ENCODE measurements at places on chromosomes 3 and 15.

- no peak for DNase-seq
Observed at GRCh38 chr3:43726521-43726920, 35.8 kb downstream of the ABHD5 start.

GRCh38 chr3:185253645-185254410, at the start of gene EHHADH:
Gene EHHADH (minus strand): TSS chr3:185254049. CDS start chr3:185254022, 27 bp downstream.
- DNase-seq = peak; percentile 68

GRCh38 chr15:44300572-44300971, 12.1 kb downstream of the GOLM2 start:
- no peak for DNase-seq

DNA sequence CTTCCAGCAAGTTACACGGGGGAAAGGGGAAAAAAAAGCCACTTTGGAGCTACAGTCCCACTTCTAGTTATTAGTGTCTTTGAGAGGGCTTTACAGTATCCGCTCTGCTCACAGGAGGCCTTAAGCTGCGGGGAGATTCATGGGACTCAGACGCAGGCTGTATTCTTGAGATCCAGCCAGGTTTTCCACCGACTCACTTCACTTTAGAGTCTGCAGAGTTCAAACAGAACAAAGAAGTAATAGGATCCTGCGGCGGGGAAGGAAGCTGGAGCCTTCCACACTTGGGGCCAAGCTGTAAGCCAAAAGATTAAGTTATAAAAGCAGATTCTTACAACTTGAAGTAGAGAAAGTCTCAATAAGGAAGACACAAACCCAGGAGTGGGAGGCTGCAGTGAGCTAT, 60.2 kb upstream of the FAM174B start:
- no peak for DNase-seq

- DNase-seq = no peak
Observed at GRCh38 chr15:69751566-69751965, 298.9 kb downstream of the RPLP1 start.

DNA sequence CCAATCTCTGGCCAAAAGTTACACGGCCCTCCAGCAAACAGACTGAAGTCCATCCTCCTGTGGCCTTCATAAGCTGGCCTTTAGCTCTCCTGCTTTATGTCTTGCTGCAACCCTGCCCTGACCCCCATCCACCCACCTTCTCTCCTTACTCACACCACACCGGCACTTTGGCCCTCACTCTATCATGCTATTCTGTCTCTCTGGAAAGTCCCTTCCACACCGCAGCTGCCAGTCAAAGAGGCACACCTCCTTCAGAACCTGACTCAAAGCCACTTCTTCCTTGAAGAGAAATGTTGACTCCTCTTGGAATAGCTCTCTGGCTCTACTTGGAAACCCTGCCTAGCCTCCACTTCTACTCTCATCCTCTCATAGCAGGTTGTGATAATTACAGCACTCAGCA, 4.5 kb downstream of the GPR156 start:
- no peak for DNase-seq

GRCh38 chr15:56356616-56357015, 8.6 kb upstream of the TEX9 start:
- DNase-seq = no peak

- no peak for DNase-seq
Observed at GRCh38 chr3:174317005-174317404, 542.1 kb upstream of the NAALADL2 start.

GRCh38 chr15:59154243-59154642, 49.3 kb downstream of the CCNB2 start:
- DNase-seq = no peak

DNA sequence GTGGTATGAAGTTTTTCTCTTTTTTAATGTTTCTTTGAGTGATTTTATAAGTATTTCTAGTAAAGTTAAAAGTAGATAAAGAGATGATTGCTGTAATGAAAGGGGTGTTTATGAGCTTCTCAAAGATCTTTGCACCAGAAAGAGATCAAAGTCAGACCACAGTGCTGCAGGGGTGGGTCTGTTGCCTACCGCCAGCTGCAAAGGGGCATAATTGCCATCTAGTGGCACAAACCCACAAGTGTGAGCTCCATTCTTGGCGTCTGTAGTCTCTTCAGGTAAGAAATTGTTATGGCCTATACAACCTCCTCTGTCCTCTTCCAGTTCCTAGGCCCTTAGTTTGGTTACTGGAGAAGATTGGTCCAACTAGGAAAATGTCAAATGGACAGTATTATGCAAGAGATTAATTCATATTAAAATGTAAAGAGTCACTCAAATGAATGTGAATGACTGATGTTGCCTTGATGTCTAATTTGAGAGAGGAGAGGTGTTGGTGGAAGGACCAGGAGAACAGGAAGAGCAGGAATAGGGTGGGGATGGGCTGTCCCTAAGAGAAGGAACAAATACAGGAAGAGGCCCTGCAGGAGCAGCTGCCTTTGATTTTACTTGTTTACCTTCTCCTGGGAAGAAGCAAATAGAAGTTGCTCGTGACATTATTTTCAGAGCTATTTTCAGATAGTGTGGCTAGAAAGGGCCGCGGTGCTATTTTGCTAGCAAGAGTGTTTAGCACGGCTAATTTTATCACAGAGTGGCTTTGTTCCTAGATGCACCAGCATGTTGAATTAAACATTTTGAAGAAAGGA, 53.0 kb upstream of the GSK3B start:
- DNase-seq = no peak

DNA sequence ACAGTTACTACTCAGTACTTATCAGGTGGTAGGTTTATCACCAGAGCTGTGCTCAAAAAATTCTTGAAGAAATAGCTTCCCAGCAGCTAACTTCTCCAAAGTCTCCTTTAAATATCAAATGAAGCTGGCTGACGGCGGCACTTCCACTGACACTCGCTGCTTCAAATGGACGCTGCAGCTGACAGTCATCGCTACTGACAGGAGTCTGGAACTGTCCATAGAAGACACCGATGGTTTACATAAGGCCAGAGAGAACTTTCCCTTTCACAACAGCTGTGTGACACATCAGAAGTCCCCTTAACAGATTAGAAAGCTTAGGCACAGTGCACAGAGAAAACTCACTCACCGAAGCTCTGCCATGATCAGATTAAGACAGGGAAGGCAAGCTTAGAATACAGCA, 270.2 kb downstream of the SHOX2 start:
- DNase-seq = no peak

DNA sequence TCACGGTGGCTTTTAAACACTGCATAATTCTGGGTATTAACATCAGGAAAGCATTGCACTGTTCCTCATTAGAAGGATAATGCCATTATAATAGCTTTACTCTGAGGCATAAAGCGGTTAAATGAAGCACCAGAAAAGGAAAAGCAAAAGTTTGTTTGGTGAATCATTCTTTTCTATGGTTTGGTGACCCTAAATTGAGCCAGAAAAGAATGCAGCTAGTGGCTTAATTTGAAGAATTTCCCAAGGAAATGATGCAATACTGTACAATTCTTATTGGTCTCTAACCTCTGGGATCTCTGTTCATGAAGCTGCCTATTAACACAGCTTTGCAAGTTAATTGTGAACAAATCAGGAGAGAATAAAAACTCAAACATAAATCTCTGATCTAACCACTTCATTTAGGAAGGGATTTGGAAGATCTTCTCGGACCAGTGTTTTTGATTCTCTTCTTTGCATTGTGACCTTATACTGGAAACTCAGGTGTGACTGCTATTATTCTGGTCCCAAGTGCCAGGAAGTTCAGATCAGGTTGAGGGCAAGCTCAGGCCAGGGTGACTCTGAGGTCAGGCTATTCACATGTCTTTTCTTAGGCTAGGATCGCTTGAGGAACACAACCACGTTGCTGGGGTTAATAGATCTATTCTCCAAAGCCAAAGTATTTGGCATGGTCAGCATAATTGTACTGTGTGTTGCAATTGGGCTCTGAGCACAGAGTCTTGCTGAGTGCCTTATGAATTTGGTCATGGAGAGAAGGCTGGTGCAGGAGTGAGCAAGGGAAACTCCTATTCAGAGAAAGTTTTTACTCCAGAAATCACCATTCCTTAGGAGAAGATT, 11.3 kb upstream of the DLG1 start:
- DNase-seq = no peak

GRCh38 chr3:131901686-131902085, 133.1 kb downstream of the CPNE4 start:
- no peak for DNase-seq

DNA sequence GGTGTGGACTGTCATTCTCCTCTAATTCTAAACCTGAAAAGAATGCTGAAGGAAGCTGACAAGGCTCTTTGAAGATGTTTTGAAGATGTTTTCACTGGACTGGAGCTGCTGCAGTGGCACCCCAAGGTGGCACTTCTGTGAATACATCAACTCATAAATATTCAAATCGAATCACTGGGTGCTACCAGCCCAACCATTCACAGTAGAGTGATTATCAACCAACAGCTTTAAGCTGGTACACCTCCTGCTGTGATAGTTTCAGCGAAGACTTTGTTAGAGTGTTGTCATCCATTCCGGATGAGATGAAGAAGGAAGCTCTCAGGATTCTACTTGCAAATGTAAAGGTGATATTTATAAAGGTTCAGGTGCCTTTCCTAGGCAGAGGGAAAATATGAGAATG, 106.6 kb downstream of the LSAMP start:
- no peak for DNase-seq

GRCh38 chr15:85880501-85881190, 85.9 kb upstream of the KLHL25 start:
- DNase-seq = no peak

GRCh38 chr3:183897606-183898005, 12.9 kb upstream of the PARL start:
- no peak for DNase-seq

DNA sequence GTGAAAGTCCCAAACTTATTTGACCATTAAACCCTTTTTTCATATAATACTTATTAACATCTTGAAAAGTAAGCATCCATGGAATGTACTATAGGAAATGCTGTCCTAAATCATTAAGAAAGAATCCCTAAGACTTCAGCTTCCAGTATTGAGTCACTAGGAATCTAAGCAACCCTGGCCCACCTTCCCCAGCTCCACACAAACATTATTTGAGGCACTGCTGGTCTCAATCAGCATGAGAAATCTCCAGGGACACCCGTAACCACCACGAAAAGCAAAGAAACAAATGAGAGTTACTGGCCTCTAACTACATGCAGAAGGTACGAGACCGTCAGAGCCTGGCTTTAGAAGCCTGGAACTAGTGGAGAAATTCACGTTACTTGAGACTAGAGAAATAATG, 68.2 kb downstream of the POLQ start:
- no peak for DNase-seq

DNA sequence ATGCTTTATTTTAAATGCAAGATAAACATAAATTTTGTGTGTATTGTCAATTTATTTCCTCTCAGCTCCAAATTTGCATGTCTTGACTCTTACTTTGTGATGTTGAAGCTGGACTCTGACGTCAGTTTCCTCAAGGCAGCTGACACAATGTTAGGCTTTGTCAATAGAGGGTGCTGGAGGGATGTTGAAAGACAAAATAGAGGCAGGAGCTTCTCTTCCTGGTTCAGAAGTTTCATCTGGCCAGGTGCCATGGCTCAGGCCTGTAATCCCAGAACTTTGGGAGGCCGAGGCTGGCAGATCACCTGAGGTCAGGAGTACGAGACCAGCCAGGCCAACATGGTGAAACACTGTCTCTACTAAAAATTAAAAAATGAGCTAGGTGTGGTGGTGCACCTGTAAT, 408.6 kb downstream of the GBE1 start:
- DNase-seq = no peak

GRCh38 chr3:132594498-132594897, 2.6 kb upstream of the ACKR4 start:
- DNase-seq = no peak
